Peyer's patch (tissue), 4 donors: ENCODE measurements at places on chromosomes 11 and 22.

GRCh38 chr22:23067023-23067650, 3.2 kb upstream of the GNAZ start:
- DNase-seq = peak; percentile 40
- peaks cover 6% of the 10 kb centered on the region for H3K4me1 ChIP-seq
- no peak overlapping the region for H3K27ac ChIP-seq
- no peak overlapping the region for H3K4me3 ChIP-seq

DNA sequence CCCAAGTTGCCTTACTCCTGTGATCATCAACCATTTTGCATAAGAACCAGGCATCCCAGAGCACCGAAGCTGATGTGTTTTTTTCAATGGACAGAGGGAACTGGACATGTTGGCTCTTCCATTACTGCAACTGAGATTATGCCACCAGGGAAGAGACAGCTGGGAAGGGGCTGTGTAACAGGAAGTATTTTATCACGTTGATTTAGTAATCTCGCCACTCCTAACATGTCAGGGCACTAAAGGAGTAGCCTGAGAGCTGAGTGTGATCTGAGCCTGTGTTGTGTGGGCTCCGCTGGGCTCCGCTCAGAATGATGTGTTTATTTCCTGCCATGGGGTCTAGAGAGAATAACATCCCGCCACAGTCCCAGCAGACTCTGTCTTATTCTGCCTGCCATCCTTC, 165.4 kb downstream of the GRIK4 start:
- no peak overlapping the region for H3K4me3 ChIP-seq
- DNase-seq = no peak
- no peak overlapping the region for H3K27ac ChIP-seq
- no peaks in the 10 kb centered on the region for H3K27me3 ChIP-seq
- peaks cover 9% of the 10 kb centered on the region for H3K4me1 ChIP-seq
- H3K36me3 ChIP-seq = no peaks in the 10 kb centered on the region

GRCh38 chr11:74015919-74016684, 7.2 kb upstream of the UCP3 start:
- H3K4me1 ChIP-seq = peaks cover 26% of the 10 kb centered on the region
- no peaks in the 10 kb centered on the region for H3K36me3 ChIP-seq
- no peak for DNase-seq
- H3K27ac ChIP-seq = no peak overlapping the region

DNA sequence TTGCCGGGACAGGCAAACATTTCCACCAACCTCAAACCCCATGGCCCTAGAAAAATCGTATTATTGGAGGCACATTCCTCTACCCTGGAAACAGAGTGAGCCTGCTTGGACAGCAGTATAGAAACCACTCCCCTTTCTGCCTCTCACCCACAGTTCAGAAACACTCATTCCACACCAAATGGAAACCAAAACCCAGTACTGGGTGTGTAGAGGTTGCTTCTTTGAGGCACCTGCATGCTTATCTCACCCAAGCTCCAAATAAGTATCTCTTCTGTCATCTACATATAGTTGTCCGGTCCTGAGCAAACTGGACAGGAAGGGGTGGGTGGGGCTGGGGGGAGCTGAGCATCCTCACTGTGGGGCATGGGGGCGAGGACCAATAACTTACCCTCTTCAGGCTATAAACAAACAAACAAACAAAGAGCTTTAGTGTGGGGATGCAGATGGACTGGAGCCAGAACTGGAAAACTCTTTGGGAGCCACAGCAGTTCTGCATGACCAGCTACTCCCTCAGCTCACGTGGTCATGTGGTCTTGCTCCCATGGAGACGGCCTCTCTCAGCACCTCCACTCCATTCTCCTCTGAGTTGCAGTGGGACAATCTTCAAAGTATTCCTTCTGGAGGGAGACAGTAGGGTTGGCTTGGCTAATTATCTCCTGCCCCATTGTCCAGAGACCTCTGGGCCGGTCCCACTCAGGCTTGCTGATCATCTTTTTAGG, 1.0 kb upstream of the PLAAT2 start:
- no peak for DNase-seq
- peak overlapping the region; percentile 97 for H3K27ac ChIP-seq
- no peaks in the 10 kb centered on the region for H3K27me3 ChIP-seq
- peaks cover 40% of the 10 kb centered on the region for H3K4me1 ChIP-seq
- peak overlapping the region; percentile 35 for H3K4me3 ChIP-seq
- H3K36me3 ChIP-seq = no peaks in the 10 kb centered on the region

DNA sequence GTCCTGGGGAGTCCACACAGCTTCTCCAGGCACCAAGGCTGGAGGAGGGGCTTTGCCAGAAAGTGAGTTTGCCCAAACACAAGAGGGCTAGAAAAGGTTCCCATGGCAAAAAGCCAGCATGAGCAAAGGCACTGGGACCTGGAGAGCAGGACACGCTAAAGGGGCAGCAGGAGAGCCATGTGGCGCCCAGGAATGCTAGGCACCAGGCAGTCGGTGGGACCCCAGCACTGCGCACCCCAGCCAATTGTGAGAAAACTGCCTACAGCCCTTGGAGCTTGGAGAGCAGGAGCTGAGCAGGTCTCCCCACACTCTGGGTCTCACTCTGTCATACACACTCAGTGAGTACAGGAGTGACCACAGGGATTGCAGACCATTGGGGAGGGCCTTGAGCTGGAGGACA, 5.2 kb upstream of the RAB1B start:
- H3K36me3 ChIP-seq = peaks cover 28% of the 10 kb centered on the region
- peaks cover 7% of the 10 kb centered on the region for H3K4me1 ChIP-seq
- no peaks in the 10 kb centered on the region for H3K27me3 ChIP-seq
- H3K4me3 ChIP-seq = no peak overlapping the region
- DNase-seq = no peak
